PC-9 (cell line): ENCODE measurements at places on chromosomes 5 and 9. TPM values are rescaled to one million over a fixed set of nuclear protein-coding genes. Genes with fewer than 3 reads are reported as not detected.

DNA sequence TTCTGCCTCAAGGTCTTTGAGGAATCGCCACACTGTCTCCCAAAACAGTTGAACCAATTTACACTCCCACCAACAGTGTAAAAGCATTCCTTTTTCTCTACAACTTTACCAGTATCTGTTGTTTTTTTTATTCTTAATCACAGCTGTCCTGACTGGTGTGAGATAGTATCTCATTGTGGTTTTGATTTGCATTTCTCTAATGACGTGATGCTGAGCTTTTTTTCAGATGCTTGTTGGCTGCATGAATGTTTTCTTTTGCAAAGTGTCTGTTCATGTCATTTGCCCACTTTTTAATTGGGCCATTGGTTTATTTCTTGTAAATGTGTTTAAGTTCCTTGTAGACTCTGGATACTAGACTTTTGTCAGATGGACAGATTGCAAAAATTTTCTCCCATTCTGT is 400.0 kb downstream of the DEPDC1B start:
- H3K4me3 ChIP-seq: no peak overlapping the region
- no peaks in the 10 kb centered on the region for H3K36me3 ChIP-seq
- H3K4me1 ChIP-seq: no peaks in the 10 kb centered on the region
- no peak overlapping the region for H3K27ac ChIP-seq
- DNase-seq: no peak
- H3K27me3 ChIP-seq: no peaks in the 10 kb centered on the region

DNA sequence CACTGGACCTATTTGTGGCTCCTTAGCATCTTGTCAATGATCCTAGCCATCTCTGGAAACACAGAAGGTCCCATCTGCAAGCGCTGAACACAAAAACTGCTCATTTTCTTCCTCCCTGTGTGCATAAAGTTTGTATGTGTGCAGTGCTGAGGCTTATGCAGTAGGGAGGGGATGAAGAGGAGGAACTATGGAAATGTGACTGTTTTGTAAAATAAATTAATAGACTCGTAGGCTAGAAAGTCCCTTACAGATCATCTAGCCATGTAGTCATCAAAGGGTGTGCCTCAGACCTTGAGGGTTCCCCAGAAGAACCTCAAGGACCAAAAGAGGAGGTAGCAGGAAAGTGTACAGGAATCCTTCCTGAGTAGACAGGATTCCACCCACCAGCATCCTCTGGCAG is 34.3 kb upstream of the ADRA1B start:
- no peaks in the 10 kb centered on the region for H3K27me3 ChIP-seq
- no peak overlapping the region for H3K4me3 ChIP-seq
- no peak overlapping the region for H3K27ac ChIP-seq
- H3K4me1 ChIP-seq: peaks cover 21% of the 10 kb centered on the region
- H3K36me3 ChIP-seq: no peaks in the 10 kb centered on the region
- DNase-seq: no peak

The LVRN gene
- total RNA-seq: 0.40 and 0.79 TPM in 2 replicates

The RORB gene
- total RNA-seq: 0.07 TPM in 1 of 2 replicates, not detected in the other

- no peaks in the 10 kb centered on the region for H3K4me1 ChIP-seq
- no peak for DNase-seq
- H3K27ac ChIP-seq: no peak overlapping the region
Measured at GRCh38 chr5:944621-944927, 51.9 kb downstream of the TRIP13 start.

GRCh38 chr9:90773617-90774016 is 28.0 kb upstream of the SYK start:
- H3K4me1 ChIP-seq: no peaks in the 10 kb centered on the region
- H3K27ac ChIP-seq: no peak overlapping the region
- H3K27me3 ChIP-seq: no peaks in the 10 kb centered on the region
